ENCODE measurements at places on chromosomes 12 and 14.

- DNase-seq: no peak
Observed at GRCh38 chr14:96445844-96446710, 54.1 kb downstream of the AK7 start.

- no peak for DNase-seq
Observed at GRCh38 chr14:32413967-32414640, 85.0 kb downstream of the AKAP6 start.

DNA sequence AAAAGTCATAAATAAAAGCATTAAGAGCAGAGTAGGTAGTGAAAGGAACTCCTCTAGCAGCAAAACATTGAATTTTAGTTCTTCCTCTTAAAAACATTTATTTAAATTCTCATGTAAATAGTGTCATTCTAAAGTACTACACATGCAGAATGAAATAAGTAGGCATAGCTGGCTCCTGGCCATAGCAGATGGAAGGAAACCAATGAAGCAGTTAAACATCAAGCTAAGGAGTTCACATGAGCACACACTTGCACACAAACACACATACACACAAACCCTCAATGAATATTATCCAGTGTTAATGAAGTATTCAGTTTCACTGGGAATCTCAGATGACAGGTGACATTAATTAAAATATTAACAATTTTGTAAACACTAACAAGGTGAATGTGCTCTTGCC is 69.3 kb downstream of the SLC35F4 start:
- DNase-seq: no peak

DNA sequence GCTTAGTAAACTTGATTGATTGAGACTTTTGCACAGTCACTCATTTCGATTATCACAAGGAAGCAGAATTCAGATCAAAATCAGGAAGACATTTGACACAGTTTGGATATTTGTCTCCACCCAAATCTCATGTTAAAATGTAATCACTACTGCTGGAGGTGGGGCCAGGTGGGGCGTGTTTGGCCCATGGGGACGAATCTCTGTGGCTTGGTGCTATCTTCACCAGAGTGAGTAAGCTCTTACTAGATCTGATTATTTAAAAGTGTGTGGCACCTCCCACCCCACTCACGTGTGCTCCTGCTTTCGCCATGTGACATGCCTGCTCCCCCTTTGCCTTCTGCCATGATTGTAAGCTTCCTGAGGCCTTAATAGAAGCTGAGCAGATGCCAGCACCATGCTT is 291.4 kb downstream of the PCNX1 start:
- DNase-seq: no peak

DNA sequence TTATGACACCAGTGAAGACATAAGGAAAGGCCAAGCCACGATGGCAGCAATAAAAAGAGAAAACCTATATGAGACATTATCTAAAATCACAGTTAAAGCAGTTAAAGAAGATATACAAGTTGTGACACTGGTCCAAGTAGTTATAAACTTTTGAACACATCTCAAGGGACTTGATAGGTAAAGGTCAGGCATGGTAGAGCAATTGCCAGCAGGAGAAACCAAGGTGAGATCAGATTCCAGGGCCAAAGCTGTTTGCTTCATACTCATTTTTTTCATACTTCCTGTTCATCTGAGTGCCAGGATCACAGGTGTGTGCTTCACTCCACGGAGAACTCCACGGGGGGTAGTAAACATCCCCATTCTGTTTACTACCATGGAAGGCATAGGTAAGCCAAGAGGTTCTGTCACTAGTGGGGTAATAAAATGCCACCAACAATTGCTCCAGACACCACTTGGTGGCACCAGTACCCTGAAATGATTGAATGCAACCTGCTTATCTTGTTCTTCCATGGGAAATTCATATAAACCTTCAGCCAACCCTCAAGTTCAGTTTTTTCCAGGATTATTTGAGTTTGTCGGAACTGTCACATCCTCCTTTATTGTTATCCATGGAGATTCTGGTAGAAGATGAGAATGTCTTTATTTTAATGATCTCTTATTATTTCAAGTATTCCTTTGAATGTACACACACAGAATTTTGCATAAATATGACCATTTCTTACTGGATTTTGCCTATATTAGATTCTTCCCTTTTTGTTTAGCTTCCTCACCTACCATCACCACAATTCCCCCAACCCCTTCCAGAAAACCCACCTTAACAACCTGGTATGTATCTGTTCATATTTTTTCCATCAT is 59.2 kb upstream of the TSPAN8 start:
- no peak for DNase-seq
